Stimulated activated CD8-positive, alpha-beta memory T cell treated with anti-CD3 and anti-CD28 coated beads, Interleukin-7, amount 100 ng/mL, for 48 hours (primary cell): ENCODE measurements at places on chromosomes 13 and 19.

DNA sequence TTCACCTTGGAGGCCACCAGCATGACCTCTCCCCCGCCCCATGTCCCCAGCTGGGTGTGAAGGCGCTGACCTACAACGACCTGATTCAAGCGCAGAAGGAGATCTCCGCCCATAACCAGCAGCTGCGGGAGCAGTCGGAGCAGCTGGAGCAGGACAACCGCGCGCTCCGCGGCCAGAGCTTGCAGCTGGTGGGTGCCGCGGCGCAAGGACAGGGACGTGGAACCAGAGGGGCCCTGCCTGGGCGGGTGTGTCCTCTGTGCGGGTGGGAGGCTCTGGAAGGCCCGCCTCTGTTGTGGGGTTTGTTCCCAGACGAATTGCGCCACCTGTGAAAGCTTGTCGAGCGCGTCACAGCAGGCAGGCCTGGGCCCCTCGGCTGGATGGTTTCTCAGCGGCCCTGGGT, 22.3 kb downstream of the PLEKHJ1 start:
- no peak for DNase-seq

GRCh38 chr19:1746401-1747284, 6.7 kb upstream of the ONECUT3 start:
- DNase-seq: no peak

DNA sequence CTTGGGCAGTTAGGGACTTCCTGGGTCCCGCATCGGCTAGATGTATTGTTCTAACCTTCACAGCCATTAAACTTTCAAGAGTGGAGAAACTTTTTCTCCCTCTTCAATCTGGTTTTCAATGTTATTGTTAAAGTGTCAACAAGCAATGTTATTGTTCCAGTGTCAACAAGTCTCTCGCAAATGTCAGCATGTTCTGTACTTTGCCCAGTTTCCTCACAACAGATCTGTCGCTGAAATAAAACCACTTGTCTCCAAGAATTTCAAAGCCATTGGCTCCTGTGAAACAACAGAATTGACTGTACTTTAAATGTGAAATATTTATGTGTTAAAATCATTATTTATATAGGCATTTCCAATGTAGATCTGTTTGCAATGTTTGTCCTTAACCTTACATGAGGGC, 138.0 kb downstream of the ITGBL1 start:
- no peak for DNase-seq

DNA sequence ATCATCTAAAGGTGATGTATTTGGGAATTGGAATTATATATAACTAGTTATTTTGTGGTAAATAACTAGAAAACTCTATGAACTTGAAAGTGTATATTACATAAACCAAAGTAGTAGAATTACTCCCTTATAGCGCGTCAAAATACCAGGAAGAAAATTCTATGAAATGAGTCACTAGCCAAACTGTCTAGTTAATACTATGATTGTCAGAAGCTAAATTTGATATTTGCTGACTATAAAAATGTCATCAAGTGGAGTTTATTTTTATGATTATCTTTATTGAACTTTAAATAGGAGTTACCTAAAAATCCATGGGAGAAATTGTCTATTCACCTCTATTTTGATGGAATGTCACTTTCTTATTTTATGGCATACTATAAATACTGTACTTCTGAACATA, 100.6 kb downstream of the RNF17 start:
- DNase-seq: no peak

- peak; percentile 95 for DNase-seq
Observed at GRCh38 chr19:6674868-6675305, 4.9 kb upstream of the TNFSF14 start.

DNA sequence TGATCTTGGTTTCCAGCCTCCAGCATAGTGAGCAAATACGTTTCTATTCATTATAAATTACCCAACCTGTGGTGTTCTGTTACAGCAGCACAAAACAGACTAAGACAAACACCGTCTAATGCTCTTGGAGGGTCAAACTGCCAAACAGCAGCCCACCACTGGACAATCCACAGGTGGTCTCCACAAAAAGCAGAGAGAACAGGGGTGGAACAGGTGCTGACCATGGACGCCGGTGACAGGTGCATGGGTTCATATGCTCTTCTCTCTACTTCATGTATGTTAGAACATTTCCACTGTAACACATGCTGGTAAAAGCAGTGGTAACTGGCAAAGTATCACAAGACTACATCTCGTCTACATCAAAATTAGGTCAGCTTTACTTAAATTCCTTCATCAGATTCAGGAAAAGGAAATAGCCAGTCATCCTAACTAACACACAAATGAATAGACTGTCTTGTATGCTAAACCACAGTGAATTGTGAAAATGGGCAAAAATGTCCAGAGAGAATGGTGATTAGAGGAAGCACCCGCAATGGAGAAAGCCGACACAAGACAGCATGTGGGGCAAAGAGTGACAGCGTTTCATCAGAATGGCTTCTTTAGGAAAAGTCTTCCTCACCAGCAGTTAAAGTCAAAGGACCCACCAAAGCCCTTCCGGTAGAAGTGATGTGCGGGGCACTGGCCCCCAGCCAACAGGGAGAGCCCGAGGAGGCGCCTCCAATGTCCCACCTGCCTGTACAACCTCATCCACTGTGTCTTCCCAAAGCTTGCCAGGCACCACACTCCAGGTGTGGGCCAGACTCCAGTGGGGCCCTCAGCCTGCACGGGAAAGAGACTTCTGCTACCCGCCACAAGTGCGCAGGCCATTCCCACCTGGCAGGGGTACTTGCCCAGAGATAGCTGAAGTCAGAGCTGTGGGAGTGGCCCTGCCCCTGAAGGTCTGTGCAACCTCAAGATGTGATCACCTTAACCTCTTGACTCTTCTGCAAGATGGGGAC, 6.5 kb downstream of the CARS2 start:
- DNase-seq: no peak
